ENCODE measurements at places on chromosomes 7 and 10.

- DNase-seq, result no peak
Measured at GRCh38 chr7:30406664-30407425, 71.7 kb downstream of the NOD1 start.

DNA sequence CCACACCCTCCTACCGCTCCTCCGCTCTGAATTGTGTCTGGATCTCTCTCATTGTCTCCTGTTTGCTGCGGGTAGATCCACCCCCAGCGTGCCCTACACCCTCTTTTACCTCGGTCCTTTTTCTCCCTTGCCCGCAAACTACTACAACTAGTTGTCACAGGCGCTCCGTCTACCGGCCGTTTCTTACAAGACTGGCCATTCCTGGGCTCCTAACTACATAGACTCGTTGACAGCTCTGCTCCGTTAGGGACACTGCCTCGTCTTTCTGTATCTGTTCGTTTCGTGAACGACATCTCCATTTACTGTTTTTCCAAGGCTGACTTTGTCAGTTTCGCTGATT, 786 bp downstream of the TAF3 start:
- peak; percentile 7 for DNase-seq

GRCh38 chr10:20888620-20889330, 8.3 kb downstream of the NEBL start:
- DNase-seq, result no peak

GRCh38 chr7:156780724-156781455, 112.1 kb downstream of the LMBR1 start:
- no peak for DNase-seq

DNA sequence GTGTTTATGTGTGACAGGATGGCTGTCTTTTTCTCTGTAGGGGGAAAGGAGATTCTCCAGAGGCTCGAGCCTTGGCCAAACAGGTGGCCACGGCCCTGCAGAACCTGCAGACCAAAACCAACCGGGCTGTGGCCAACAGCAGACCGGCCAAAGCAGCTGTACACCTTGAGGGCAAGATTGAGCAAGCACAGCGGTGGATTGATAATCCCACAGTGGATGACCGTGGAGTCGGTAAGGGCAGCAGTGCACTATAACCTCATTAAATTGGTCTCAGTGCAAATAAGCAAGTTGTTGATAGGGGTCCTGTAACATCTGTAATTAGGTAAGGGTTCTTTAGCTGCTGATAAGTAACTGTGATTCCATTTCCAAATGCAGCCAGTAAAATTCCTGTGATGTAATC, 56.4 kb downstream of the AP3M1 start:
- no peak for DNase-seq

- DNase-seq, result no peak
Measured at GRCh38 chr10:6763001-6763400, 182.9 kb upstream of the PRKCQ start.

- peak; percentile 88 for DNase-seq
Measured at GRCh38 chr10:62779487-62780248, 24.9 kb upstream of the ADO start.

- no peak for DNase-seq
Measured at GRCh38 chr10:84842593-84842992, 514.2 kb downstream of the CCSER2 start.

- no peak for DNase-seq
Measured at GRCh38 chr7:120973849-120974248, 14.7 kb upstream of the CPED1 start.

DNA sequence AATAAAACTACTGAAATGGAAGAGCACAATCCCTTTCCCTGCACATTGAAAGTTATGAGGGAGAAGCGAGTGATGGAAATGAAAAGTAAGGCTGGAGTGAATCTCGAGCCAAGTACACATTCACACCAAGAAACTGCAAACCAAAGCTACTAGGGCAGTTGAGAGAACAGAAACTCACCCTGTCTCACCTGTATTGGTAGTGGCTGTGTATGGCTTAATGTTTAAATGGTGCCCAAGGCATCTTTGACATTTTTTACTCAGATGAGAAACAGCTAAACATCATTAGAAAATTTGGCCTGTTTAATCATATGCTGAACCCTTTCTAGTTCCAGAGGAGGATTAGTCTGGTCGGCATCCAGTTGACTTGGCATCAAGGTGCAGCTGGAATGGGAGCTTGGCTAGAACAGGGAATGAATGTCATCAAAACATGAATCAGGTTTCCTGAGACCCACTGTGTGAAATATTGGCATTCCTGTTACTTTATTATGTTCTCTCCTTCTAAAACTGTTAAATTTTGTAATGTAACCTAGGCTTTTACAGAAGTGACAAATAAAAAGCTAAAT, 840.8 kb downstream of the GRM8 start:
- no peak for DNase-seq

DNA sequence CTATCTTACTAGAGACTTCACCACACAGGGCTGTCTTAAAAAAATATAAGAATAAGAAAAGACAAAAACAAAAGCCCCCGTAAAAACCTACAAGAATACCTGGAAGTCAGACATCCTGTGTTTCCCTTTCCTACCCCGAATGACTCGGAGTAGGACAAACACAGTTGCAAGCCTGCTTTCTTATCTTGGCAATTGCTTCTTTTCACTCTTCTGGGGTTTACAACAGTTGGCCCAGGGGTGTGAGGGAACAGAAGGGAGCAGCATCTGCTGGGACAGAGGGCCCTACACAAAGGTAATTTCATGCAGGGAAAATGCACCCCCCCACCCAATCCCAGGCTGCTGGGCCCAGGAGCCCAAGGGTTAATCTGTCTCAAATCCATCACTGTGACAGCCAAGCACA, 220.6 kb downstream of the ARHGAP12 start:
- DNase-seq, result no peak

GRCh38 chr10:52312942-52313255, 1.2 kb upstream of the DKK1 start:
- no peak for DNase-seq

DNA sequence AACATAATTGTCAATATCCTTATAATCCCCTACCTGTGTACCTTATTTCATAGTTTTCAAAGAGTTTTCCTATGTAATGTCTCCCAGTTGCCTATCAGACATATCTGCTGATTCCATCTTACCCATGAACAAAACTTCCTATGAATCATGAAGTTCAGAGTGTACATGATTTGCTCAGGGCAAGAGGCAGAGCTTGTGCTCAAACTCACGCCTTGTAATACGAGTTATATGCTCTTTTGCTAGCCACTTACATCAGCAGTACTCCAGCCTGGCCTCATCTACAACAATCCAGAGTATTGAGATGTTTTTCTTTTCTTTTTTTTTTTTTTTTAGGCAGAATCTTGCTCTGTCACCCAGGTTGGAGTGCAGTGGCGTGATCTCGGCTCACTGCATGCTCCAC, 11.8 kb downstream of the PKD2L1 start:
- DNase-seq, result no peak

DNA sequence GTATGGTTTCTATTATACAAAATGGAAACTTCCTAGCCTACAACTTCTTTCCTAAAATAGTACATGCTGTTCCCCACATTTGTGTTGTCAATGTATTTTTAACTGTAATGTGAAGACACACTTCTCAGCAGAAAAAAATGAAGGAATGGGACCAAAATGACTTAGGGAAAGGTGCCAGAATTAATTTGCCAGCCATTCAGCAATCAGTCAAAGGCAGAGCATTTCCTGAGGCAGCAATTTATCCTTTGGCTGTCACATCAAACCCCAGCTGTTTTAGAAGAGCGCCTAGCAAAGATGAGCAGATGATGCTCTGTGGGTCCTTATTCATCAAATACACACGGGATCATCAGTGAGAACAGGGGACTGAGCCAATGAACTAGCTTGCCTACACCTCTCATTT, 592.5 kb downstream of the KCNMA1 start:
- no peak for DNase-seq

DNA sequence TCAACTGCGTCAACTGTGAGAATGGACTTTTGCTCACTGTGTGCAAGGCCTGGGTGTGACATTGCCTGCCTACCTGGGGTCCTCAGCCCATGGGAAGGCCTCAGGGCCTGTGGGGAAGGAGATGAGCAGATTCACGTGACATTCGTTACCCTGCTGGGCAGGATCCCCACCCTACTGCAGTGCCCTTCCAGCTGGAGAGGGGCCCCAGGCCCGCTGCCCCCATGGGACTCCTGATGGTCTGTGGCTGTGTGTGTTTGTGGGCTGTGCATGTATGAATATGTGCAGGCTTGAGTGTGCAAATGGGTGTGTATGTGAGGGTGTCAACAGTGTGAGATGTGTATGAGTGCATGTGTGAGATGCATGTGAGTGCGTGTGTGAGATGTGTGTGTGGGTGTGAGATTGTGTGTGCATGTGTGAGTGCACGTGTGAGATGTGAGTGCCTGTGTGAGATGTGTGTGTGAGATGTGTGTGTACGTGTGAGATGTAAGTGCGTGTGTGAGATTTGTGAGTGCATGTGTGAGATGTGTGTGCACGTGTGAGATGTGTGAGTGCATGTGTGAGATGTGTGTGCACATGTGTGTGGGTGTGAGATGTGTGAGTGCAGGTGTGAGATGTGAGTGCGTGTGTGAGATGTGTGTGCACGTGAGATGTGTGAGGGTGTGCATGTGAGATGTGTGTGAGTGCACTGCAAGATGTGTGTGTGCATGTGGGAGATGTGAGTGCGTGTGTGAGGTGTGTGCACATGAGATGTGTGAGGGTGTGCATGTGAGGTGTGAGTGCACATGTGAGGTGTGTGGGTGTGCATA, 29.7 kb downstream of the PPIF start:
- DNase-seq, result no peak

DNA sequence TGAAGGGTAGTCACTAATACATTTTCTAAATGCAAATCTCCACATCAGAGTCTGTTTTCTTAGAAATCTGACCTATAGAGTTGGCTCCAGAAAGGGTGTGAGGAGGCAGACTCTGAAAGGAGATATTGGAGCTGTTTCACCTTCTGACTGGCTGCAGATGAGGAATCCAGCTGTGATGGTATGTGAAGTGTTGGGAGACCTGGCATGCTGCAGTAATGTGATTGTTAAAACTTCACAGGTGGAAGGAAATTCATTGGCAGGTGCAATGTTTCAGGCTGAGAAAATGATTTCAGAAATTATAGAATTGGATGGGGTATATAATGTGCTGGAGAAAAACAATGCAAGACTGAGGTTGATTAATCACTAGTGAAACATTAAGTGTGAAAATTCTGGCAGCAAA, 1134.0 kb upstream of the LRRN3 start:
- DNase-seq, result no peak

GRCh38 chr7:20737840-20738448, 48.7 kb downstream of the SP8 start:
- DNase-seq, result no peak

DNA sequence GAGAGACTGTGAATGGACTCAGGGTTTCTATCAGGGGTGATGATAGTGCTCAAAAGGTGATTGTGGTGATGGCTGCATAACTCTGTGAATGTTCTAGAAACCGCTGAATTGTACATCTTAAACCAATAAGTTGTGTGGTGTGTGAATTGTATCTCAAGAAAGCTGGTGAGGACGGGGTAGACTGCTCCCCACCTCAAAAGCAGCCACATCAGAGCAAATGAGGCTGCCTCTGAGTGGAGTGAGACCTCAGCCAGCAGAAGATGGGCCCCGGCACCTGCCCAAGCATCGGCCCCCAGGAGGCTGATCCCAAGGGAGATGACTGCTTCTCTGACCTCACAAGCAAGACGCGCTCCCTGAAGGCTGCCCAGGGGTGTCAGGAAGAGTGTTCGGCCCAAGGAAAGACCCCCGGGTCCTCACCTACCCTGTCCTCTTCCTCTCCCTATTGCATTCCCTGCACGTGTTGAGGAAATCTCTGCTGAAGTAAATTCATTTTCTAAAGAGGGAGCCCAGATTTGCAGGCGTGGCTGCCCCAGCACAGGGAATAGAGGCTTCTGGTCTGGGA, 279.3 kb upstream of the SHH start:
- no peak for DNase-seq

DNA sequence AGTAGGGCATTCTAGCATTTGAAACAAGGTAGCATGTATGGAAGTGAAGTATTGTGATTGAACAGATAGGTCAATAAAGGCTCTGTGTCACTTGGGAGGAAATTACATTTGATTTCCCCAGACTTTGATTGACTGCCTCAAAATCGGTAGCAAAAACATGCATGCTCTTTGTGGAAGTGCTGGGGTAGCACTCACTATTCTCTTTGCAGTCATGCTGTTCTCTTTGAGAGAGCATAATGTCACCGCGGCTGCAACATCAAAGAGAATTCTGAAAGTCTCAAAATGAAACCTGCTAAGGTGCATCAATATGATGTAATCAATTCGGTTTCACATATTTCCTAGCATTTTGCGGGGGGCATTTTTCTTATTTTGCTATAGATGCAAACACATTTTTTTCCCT, 64.2 kb downstream of the ARMC3 start:
- peak; percentile 5 for DNase-seq

DNA sequence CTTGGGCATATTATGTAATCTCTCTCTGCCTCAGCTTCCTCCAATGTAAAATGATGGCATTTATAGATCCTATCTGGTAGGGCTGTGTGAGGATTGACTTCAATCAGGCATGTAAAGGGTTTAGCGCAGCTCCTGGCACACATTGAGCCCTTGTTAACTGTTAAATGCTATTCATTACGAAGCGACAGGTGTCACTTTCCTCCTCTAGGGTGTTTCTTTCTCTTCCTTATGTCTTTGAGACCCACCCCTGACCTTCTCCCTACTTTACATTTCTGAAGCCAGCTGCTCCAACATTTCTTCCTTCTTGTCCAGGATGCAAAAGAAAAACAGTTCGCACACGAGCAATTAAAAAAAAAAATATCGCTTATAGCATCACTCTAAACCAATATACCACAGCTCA, 5.7 kb upstream of the R3HCC1L start:
- no peak for DNase-seq

- peak; percentile 11 for DNase-seq
Measured at GRCh38 chr7:8436965-8437364, 3.6 kb downstream of the NXPH1 start.

DNA sequence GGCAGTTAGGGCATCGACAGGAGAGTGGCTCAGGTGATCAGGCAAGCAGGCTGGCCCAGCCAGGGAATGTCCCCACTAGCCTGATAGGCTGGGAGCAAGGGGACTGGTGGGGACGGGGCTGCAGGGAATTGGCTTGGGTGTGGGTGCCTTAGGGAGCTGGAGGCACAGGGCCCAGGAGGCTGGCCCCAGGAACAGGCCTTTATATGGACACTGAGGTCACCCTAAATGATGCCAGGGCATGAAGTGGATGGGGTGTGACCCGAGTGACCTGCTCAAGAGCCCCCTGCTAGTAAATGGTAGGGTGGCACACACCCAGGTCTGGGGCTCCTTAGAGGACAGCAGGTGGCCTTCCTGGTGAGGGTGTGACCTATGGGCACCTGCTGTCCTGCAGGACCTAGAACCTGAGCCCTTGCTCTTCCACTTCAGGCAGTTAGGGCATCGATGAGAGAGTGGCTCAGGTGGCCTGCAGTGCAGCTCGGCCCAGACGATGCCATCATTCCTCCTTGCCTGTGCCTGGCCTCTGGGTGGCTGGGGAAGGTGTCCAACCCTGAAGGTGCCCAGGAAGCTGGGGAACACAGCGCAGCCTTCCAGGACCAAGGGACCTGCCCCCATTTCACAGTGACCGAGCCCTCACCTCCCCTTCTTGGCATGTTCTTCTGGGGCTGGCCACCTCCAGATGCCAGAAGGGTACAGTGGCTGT, 51.7 kb upstream of the LEP start:
- DNase-seq, result no peak
